ENCODE measurements at places on chromosomes 6 and 20.

DNA sequence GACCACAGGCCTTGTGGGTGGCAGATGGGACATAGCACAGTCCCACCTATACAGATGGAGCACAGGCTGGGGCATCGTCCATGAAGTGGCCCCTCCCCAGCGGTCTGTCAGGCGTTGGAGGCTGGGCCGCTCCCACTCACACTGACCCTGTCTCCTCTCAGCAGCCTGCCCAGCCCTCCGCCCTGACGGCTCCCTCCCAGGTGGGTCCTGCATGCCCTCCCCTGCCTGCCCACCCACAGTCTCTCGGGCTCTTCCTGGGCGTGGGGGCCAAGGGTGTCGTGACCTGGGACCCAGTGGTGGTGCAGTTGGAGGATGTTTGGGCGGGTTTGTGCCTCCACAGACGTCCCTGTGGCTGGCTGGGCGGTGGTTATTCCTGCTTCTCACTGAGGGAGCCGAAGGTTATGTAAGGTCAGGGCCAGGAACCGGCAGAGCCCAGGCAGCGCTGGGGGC is 22.3 kb downstream of the COL20A1 start:
- DNase-seq: no peak

- DNase-seq: no peak
Measured at GRCh38 chr6:170038708-170039107, 252.2 kb downstream of the DLL1 start.

DNA sequence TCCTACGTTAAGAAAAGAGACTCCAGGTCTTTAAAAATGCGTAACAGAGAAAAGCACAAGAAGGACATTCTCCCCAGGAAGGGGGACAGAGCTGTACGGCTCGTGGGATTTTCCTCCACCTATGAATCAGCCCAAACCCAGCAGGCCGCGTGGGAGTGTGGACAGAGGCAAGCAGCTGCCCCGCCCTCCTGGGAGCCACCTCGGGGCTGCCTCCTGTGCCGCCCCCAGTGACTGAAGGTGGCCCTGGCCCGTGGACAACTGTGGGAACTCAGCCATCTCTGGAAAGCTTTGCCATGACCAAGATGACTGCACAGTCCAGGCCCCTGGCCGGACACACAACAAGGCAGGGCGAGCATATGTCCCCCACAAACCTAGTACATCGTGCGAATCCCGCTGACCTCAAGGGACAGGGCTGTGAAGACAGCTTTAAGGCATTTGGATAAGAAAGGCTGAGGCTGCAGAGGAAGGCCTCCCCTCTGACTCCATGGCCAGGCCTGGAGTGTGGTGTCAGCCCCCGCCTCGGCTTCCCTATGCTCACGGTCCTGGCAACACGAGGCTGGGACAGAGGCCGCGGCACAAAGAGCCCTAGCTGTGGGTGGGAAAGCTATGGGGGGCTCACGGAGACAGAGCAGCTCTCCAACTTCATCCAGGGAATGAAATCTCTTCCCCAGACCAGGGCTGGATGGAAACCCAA is 26.9 kb downstream of the PXDC1 start:
- DNase-seq: no peak

- DNase-seq: no peak
Measured at GRCh38 chr6:148794797-148795196, 48.0 kb downstream of the UST start.

GRCh38 chr20:51341581-51341980 is 200.9 kb downstream of the NFATC2 start:
- DNase-seq: no peak

- no peak for DNase-seq
Measured at GRCh38 chr6:33865478-33866077, 61.8 kb upstream of the MLN start.

- DNase-seq: peak; percentile 3
Measured at GRCh38 chr20:59223182-59223601, 59.6 kb downstream of the ZNF831 start.

DNA sequence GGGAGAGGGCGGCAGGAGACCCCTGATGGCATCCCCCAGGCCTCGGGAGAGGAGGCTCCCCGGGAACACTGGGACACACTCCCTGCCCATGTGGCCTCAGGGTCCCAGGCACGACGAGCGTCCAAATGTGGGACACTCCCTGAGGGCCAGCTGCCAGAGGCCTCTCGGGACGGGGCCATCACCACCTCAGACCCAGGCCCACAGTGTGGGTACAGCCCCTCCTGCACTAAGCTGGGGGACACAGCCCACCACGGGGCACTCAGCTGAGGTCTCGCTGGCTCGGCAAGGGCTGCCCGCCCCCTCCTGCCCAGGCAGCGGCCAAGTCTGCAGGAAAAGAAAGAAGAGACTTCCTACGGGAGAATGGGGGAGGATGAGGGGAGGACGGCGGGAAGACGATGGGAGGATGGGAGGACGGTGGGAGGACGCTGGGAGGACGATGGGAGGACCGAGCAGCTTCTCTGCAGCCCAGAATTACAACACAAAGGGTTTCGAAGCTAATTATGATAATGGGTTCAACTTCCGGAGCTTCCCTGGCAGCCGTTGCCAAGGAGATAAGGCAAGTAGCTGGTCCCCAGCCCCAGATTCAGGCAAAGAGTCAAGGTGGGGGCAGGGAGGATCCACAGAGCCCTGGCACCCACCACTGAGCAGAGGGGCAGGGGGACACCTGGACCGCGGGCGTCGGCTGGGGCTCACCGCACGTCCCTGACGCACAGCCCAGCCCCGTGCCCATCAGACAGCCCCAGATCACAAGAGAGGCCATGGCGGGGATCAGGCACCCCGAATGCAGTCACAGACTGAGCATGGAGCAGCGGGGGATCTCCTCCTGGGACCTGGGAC is 17.5 kb downstream of the KCNQ2 start:
- DNase-seq: peak; percentile 28

DNA sequence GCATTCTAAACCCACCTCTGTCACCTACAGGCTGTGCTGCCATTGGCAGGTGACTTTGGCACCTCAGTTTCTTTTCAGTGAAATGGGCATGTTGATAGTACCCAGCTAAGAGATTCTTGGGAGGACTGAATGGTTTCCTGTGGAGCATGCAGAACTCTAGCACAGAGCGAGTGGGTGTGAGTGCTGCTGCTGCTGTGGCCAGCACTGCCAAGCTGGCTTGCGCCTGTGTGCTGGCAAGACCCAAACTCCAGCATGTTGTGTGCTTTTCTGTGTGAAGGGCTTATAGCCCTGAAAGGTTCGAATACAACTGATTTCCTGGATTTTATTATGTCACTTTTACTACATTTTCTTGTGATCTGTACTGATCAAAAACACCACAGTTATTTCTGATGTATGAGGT is 78.1 kb upstream of the KIF25 start:
- DNase-seq: no peak

- no peak for DNase-seq
Measured at GRCh38 chr6:101760843-101761621, 367.5 kb downstream of the GRIK2 start.

GRCh38 chr6:5493806-5494205 is 232.5 kb downstream of the FARS2 start:
- DNase-seq: no peak

GRCh38 chr20:57628047-57628961 is 8.1 kb upstream of the ZBP1 start:
- DNase-seq: peak; percentile 63

DNA sequence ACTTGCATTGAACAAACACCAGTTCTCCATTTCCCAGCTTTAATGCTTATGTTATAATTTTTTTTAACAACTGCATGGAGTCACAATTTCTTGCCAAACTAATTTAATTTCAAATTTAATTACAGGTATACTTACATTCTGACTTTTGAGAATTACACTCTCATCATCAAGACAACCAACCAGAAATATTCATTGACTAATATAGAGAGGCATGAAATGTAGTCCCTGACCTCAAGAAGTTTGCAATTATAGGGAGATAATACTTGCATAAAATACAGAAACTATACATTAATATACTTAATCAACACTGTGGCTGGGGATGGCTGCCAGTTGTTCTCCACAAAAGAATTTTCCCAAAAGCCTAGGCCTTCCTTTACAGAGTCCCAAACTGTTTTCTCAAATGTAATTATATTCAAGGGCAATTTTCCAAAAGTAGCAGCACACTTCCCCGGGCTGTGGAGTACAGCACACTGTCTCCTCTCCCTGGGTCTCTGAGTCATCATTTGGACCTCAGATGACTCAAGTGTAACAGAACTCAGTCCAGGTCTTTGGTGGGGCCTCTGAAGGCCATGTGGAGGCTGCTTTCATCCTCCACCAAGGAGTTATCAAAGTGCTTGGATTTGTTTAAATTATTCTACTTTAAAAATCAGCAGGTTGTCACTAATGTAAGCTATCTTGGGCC is 114.1 kb downstream of the KIF16B start:
- no peak for DNase-seq

DNA sequence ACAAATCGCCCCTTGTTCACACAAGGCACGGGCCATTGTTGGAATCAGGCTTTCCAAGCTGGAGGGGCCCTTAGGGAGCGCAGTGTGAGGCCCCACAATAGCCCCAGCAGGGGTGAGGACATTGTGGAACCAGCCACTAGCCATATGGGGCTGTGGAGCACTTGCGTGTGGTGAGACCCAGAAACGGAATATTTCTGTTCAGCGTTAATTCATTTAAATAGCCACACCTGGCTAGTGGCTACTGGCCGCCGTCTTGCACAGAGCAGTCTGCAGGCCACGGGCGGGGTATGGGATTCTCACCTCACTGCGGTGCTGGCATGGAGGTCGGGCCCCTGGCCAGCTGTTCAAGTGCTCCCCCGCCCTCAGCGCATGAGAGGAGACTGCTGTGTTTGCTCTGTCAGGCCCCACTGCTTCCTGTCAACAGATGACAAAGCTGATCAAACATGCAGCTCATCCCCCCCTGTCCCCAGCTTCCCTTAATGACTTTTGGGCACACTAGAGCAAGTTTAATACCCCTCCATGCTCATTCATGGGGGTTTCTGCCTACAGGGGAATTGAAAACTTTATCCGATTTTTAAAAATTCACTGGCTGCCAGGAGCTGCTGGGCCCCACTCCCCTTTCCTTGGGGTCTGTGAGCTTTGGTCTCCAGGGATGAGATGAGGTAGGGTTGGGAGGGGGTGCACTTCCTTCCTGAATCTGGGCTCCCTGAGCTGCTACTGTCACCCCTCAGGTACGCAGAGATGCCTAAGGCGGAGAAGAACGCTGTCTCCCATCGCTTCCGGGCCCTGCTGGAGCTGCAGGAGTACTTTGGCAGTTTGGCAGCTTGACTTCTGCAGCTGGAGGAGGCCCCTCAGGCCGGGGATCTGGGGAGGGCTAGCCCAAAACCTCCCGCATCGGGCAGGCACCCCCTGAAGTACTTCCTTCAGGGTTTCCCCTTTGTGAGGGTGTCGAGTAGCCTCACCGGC is 13.6 kb downstream of the ITPA start:
- no peak for DNase-seq

DNA sequence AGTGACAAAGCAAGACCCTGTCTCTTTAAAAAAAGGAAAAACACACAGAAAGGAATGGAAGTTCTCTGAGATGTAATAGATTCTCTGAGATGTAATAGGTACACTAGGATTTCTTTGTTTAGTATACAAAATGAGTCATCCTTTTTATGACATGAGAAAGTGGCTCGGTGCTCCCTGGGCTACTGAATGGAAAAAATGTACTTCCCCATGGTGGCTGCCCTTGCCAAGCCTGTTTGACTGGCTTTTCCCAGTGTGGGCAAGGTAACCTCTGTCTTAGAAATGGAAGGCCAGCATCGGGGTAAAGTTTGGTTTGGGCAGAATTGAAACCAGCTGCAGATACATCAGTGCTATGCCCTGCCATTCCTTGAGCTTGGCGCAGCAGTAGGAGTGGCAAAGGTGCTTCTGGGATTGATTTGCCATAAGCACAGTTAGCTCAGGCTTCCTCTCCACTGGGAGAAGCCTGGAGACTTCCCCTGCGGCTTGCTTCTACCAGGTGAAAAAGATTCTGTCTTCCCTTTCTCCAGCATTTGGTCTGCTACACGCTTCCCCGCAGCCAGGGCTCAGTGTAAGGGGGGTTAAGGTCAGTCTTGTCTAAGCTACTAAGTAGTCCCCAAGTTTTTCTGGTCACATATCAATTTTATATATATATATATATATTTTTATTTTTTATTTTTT is 24.5 kb downstream of the ARFGEF2 start:
- no peak for DNase-seq

DNA sequence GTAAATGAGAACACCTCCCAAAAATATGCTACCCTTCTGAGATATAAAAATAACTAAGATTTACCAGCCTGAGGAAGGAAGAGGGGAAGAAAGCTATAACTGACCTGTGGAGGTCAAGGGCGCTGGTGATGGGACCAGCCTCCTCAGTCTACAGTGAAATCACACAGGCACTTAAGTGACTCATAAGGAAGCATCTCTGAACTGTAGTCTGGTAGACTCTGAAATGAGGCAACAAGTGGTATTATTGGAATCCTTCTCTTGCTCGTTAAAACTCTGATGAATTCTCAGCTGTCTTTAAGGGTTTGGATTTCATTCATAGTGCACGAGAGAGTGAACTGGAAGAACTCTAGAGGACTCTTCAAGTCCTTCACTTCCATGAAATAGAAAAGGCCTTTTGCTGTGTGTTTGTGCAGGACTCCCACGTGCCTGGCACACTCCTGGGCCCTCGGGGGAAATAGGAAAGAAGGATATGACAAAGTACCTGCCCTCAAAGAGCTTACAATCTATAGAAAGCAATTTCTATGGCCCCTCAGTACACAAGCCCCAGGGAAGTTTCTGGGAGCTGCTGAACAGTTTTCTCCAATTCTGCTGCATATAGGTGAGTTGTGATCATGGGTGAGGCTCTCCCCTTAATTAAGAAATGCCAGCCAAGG is 231.8 kb upstream of the RREB1 start:
- no peak for DNase-seq

GRCh38 chr6:120557554-120557953 is 776.7 kb downstream of the TBC1D32 start:
- DNase-seq: no peak

DNA sequence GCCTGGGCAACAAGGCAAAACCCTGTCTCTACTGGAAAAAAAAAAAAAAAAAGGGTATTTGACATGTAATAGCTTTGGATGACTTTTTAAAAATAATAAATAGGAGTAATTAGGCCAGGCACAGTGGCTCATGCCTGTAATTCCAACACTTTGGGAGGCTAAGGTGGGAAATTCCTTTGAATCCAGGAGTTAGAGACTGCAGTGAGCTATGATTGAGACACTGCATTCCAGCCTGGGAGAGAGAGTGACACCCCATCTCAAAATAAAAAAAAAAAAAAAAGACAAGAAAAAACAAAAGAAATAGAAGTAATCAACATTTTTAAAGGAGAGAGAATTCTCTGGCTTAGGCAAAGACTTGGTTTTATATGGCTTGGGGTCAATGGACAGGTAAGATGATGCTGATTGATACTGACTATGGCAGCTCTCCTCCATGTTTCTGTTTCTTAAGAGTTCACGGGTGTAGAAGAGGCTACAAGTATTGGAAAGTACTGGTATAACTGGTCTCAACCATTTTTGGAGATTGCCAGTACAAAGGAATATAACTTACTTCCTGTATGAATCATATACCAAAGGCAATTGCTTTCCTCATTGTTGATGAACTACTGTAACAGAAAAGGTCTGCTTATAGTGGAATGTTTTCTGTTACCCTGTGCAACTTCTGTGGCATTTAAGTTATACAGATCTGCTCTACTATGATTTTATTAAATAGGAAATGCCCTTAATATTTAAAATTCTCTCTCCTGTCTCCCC is 10.1 kb downstream of the MAP3K5 start:
- no peak for DNase-seq
